IgD-negative memory B cell (primary cell): ENCODE measurements at places on chromosomes 1 and 21. TPM values are rescaled to one million over a fixed set of nuclear protein-coding genes. Genes with fewer than 3 reads are reported as not detected.

Gene MPZ
- not detected for polyA plus RNA-seq

Gene LRRIQ3
- polyA plus RNA-seq: 3.9 TPM

Gene MYOM3
- not detected for polyA plus RNA-seq

Gene OVAAL
- not detected for polyA plus RNA-seq

Gene NMNAT1
- 7.9 TPM for polyA plus RNA-seq
